ENCODE measurements at places on chromosomes 1 and 21.

- no peak for DNase-seq
Observed at GRCh38 chr1:33322109-33322508, 1.2 kb upstream of the A3GALT2 start.

DNA sequence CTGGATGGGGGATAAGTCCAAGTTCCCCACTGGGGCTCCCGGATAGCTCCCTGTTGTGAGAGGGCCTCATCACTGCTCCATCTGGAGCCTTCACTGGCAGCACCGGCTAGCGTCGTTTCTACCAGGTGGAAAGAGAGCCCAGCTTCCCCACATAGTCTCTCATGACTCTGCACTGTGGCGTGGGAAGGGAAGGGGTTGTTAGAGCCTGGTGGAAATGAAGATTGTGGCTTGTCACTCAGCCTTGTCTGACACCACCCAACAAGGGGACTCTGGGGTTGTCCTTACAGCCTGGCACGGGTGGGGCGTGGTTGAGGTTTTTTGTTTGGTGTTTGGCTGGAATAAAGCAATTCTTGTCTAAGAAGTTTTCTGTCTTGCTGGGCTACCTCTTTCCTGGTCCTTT lies 94.6 kb downstream of the ADARB1 start:
- DNase-seq = no peak

DNA sequence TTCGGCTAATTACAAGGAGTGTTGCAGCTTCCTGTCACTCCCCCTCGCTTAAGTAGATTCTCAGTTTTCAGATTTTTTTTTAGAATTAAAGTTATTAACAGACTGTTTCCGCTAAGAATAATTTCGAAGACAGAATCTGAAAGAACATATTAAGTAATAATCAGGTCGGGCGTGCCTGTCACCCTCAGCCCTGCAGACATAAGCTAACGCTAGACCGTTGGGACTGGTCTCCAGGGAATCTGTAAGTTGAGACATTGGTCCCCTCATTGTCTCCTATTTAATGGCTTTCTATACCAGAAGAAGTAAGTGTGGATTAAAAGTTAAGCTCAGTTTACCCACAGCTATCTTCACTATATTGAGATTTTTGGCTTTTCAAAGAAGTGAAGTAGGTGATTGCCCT lies 14.5 kb downstream of the NMNAT1 start:
- no peak for DNase-seq

DNA sequence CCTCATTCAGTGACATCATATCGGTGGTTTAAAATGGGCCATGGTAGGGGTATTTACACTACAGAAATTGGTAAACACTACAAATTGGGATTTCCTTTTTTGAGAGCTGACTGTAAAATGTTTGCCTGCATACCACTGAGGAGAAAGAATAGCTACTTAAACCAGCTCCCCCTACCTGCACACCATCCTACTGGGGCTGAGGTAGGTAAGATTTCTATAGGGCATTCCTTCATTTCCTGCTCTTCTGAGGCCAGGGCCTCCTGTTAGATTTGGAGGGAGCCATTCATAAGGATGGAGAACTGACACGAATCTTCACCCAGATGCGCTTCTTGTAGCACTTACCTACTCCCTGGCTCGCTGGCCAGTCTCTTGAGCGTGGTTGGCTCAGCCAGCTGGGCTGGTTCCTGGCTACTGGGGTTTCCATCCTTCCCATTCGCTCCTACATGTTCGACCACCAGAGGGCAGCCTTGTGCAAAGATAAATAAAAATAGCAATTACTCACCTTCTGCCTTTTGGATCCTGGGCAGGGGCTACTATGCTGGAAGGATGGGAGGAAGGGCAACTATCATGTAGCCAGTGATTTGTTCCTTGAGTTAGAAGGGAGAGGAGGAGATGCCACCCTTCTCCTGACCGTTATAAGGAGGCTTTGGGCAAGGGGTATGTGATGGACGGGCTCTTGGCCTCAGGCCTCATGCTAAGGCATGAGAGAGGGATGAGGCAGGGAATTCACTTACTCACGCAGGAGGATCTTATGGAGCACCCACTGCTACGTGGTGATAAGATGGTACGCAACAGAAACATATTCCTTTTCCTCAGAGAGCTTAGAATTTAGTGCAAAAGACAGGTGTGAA lies 10.7 kb downstream of the OPTC start:
- DNase-seq = peak; percentile 82

GRCh38 chr1:227576189-227576588 lies 12.8 kb downstream of the ZNF678 start:
- DNase-seq = no peak

DNA sequence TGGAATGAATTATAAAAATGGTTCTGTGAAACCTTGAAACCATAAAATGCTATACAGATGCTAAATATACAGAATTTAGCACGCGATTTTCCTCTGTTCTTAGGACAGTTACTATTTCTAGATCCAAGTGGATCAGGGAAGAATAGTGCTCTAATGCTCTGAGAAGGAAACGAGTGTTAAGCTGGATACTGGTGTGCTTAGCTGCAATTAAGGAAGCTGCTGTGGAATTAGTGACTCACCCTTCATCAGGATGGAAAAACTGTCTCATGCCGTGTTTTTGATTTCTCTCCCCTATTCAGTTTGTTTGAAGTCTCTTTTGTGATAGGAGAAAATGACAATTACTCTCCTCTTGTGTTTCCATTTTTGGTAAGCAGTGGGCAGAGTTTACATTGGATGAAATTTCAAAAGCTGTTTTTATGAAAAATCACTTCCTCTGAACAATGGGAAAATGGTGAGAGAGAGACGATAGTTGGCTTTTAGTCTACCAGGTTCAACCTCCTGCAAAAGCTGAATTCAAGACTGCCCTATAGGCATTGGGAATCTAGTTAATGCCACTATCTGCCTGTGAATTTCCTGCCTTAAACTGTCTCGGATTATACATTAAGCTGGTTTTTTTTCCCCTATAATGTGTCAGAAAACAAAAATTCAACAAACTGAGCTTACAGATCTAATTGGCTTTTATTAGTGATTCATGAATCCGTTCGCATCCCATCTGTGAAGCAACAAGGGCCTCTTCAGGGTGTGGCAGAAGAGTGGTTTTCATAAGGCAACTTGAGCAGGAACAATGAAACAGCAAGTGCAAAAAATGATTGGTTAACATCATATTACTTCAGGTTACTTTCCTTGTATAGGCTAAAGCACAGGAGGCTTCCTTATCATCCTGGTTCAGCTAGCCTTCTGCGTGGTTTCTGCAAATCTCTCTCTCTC lies 179.8 kb downstream of the ST6GALNAC3 start:
- no peak for DNase-seq

GRCh38 chr1:28099050-28099769 lies 10.8 kb upstream of the EYA3 start:
- no peak for DNase-seq

GRCh38 chr1:228228601-228229074 lies 20.8 kb downstream of the OBSCN start:
- DNase-seq = peak; percentile 57

- DNase-seq = peak; percentile 84
Observed at GRCh38 chr1:74693473-74693872, 19.9 kb upstream of the ERICH3 start.

GRCh38 chr21:40640266-40640789 lies 206.6 kb downstream of the DSCAM start:
- DNase-seq = peak; percentile 9

DNA sequence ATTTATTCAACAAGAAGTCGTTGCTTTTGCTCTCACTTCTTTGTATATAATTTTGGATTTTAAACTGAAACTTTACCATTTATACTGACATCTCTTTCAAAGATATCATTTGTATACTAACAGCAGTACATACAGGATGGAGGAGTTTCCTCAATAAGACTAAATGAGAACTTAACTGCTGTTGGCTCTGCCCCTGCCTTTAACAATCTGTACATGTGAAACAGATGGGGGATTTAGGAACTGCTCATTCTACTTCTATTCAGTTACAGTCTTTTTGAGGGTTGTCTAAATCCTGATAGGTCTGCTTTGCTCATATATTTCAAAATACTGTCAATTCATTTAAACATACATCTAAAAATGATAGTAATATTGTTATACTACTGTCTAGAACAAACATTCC lies 663.2 kb downstream of the ADGRL2 start:
- DNase-seq = no peak

DNA sequence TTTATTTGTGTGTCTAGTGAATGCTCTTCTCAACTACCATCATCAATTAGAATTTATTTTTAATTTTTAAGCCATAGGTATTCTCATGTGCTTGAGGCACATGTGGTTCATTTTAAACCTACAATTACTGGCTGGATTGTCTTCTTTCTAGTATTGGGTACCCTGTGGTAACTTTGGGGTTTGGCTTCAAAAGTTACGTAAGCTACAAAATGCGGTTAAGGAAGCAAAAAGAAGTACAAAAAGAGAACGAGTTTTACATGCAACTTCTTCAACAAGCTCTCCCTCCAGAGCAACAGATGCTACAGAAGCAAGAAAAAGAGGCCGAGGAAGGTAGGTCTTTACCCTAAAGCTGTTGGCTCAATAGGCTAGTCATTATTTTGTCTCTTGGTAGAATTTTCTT lies 25.8 kb downstream of the MACO1 start:
- DNase-seq = no peak

DNA sequence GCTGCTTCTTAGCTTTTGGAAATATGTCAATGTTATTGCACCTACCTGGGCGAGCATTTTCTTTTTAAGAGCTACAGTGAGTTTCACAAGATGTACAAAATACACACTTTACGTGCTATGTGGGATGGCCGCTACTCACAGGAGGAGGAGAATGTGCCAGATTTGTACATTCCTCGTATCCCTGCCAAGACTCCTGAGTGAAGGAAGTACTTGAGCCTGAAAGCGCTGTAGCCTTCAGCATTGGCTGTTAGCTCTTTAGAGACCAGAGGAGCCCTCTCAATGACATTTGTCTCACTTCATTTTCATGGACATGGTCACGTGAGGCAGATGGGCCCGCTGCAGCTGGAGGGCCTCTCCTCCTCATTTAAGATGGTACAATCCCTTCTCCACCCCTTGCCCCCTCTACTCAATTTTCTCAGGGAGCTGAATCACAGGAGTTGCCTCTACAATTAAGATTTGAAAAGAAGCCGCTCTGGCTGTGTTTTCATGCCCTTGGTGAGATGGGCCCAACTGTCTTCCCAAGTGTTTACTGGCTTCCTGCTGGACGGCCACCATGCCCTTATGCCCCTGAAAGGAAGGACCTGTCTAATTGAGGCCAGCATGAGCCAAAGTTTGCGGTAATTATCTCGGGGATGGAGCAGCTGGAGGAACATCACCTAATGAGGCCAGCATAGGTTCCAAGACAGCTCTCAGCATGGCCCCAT lies 442.6 kb downstream of the PRDM2 start:
- no peak for DNase-seq

- no peak for DNase-seq
Observed at GRCh38 chr1:32623775-32624174, 26.6 kb downstream of the ZBTB8OS start.

DNA sequence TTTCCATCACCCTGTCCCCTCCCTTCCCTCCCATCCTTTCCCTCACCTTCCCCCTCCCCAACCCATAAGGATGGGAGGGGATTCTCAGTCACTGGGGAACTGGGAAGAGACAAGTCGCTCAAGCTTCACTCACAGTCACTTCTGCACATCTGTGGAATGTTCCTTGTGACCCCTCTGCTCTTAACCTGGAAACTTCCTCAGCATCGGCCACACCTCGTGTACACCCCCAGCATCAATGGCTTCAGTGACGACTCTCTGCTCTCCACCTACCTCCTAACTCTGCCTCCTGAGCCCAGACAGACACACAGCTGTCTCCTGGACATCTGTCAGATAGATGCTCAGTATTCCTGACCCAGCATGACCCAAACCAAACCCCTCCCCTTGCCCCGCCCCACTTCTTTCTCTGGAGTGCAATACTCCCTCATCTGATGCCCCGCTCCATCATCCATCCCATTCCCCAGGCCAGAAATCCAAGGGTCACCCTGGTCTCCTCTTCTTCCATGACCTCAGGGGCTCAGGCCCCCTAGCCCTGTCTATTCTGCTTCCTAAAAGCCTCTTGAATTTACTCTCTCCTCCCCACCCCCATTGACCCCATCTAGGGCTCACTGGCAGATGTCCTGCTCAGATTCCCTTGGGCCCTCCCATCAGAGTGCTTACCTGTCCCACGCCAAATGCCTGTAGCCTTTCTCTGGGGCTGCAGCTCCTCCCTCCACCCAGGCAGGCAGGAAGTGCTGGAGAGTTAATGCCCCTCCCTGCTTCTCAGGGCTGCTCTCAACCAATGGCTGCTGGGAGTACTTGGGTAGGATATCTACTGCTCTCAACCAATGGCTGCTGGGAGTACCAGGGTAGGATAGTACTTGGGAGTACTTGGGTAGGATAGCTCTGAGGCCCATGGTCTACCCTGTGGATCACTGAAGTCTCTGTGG lies 83.1 kb upstream of the CSF3R start:
- no peak for DNase-seq

DNA sequence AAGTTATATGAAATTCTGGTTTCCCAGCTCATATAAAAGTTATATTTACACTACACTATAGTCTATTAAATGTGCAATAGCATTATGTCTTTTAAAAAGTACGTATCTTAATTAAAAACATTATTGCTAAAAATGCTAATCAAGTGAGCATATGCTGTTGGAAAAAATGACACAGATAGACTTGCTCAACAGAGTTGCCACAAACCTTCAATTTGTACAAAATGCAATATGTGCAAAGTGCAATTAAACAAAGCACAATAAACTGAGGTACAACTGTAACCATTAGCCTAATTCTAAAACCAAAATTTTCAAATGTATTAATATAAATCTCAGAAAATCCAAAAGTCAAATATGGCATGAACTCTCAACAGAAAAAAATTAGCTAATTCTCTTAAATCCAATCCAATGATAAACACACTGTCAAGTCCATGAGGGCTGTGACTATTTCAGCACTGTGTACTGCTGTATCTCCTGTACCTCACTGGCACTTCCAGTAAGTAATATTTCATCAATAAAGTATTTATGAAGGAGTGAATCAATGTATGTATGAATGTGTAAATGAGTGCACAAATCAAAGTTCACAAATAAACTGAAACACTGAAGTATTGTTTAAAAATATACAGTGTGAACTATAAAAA lies 116.3 kb downstream of the AKT3 start:
- DNase-seq = no peak

GRCh38 chr1:165352442-165353293 lies 3.8 kb downstream of the LMX1A start:
- DNase-seq = no peak
